ENCODE measurements at places on chromosomes 6 and 20. TPM values are rescaled to one million over a fixed set of nuclear protein-coding genes. Genes with fewer than 3 reads are reported as not detected.

The IGF2R gene
- total RNA-seq: 105 TPM

GRCh38 chr20:50855498-50856474, 60.9 kb downstream of the BCAS4 start:
- no peak for DNase-seq
- H3K27me3 ChIP-seq: peaks cover 4% of the 10 kb centered on the region
- peaks cover 2% of the 10 kb centered on the region for H3K4me1 ChIP-seq
- H3K4me3 ChIP-seq: peak overlapping the region; percentile 47
- H3K27ac ChIP-seq: no peak overlapping the region

DNA sequence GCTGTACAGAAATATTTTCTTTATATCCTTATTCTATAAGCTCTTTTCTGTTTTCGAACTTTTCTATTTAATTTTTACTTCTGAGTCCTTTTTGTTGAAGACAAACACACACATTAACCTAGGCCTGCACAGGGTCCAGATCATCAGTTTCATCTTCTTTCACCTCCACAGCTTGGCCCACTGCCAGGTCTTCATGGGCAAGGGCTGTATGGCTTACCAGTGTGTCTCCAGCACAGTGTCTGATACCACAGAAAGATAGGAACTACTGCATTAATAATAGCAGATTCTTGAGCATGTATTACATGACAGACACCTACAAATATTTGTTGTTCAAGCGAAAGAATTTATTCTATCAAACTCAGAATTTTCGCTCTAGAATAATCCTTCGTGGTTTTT, 24.4 kb downstream of the QKI start:
- DNase-seq: peak; percentile 22
- H3K4me1 ChIP-seq: peaks cover 19% of the 10 kb centered on the region
- no peaks in the 10 kb centered on the region for H3K36me3 ChIP-seq
- H3K27me3 ChIP-seq: no peaks in the 10 kb centered on the region

GRCh38 chr20:51531141-51531710, 11.3 kb downstream of the NFATC2 start:
- peaks cover 7% of the 10 kb centered on the region for H3K4me1 ChIP-seq
- H3K27ac ChIP-seq: no peak overlapping the region
- no peaks in the 10 kb centered on the region for H3K36me3 ChIP-seq
- H3K4me3 ChIP-seq: no peak overlapping the region
- H3K27me3 ChIP-seq: no peaks in the 10 kb centered on the region

- peaks cover 26% of the 10 kb centered on the region for H3K27me3 ChIP-seq
- peak overlapping the region; percentile 52 for H3K27ac ChIP-seq
- peaks cover 8% of the 10 kb centered on the region for H3K36me3 ChIP-seq
- DNase-seq: no peak
- peaks cover 8% of the 10 kb centered on the region for H3K4me1 ChIP-seq
- peak overlapping the region; percentile 99 for H3K4me3 ChIP-seq
Observed at GRCh38 chr6:32974541-32975308, 6.3 kb downstream of the BRD2 start.

GRCh38 chr6:137661601-137662000, 167.4 kb upstream of the OLIG3 start:
- no peak overlapping the region for H3K27ac ChIP-seq
- DNase-seq: peak; percentile 30
- H3K4me1 ChIP-seq: peaks cover 11% of the 10 kb centered on the region

DNA sequence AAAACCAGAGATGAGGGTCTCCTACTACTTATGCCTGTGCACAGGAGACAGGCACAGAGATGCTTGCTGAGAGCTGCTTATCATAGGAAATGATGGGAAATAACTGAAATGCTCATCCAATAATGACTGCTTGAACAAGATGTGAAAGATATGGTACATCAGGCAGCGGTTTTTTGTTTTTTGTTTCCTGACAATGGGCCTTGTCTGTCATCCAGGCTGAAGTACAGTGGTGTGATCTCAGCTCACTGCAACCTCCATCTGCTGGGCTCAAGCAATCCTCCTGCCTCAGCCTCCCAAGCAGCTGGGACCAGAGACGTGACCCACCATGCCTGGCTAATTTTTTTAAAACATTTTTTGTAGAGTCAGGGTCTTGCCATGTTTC, 1.2 kb upstream of the RIPOR3 start:
- H3K4me1 ChIP-seq: peaks cover 10% of the 10 kb centered on the region
- H3K27me3 ChIP-seq: peaks cover 11% of the 10 kb centered on the region
- H3K27ac ChIP-seq: no peak overlapping the region

All from glutamatergic neuron (in vitro differentiated cells).